ENCODE measurements at places on chromosomes 16 and 17.

GRCh38 chr17:55318081-55318480 lies 53.3 kb downstream of the HLF start:
- DNase-seq, result no peak

- no peak for DNase-seq
Observed at GRCh38 chr17:39903158-39903884, 15.1 kb downstream of the GSDMB start.

DNA sequence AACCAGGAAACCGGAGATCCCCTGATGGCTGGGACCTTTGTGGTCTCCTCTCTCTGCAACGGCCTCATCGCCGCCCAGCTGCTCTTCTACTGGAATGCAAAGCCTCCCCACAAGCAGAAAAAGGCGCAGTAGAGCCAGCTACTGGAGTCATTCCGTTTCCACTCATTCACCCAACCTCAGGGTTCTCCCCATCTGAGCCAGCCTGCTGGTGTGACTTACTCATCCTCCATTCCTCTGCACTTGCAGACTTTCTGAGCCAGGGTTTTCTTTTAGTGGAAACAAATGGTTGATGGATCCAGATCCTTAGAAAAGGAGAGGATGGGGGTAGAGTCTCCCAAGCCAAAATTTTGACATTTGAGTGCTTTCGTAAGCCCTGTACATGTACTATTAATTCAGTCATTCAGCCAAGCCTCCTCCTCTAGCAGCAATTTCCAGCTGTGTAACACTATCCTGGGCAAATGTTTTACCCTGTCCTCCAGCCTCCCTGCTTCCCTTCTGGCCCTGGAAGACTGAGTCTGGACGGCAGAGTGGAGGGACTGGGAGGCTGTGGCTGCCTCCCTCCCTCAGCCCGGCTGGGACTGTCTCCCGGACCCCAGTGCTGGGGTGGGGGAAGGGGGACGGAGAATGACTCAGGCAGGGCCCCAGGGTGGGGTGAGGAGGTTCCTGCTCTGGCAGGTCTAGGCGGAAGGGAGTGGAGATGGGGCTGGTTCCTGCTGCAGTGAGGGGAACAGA lies 2.3 kb downstream of the SOX15 start:
- no peak for DNase-seq

- DNase-seq, result no peak
Observed at GRCh38 chr17:8122924-8123694, 797 bp downstream of the HES7 start.

DNA sequence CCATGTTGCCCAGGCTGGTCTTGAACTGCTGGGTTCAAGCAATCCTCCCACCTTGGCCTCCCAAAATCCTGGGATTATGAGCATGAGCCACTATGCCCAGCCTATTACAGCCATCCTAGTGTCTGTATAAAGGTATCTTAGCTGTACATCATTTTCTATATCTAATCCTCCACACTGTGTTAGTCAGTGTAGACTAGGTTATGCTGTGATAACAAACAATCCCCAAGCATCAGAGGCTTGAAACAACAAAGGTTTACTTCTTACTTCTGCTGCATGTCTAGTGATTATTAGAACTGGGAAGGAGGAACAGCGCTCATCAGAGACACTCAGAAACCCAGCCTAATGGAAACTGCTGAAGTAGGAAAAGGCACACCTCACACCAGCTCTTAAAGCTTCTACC lies 68.1 kb downstream of the ERCC4 start:
- DNase-seq, result no peak

- DNase-seq, result no peak
Observed at GRCh38 chr17:48282303-48282702, 147.7 kb downstream of the SKAP1 start.

DNA sequence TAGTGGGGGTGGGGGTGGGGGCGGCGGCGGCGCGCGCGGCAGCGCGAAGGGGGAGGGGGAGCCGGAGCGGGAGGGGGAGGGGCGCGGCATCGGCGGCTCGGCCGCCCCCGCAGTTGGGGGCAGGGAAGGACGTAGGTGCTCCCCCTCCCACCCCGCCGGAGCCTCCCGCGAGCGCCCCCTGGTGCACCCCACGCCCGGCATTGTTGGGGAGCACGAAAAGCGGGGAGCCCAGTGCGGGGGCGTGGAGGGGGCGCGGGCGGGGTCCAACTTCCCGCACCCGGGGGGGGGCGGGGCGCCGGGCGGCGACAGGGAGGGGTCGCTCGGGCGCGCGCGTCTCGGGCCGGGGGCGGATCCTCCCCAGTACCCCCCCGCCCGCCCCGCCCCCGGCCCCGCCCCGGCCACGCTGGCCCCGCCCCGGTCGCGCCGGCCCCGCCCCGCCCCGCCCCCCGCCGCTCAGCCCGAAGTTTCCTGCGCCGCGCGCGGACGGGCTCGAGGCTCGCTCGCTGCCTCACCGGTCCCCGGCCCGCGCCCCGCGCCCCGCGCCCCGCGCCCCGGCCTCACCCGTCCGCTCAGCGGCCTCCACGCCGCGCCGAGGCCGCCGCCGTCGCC lies at the start of gene CACNA1H:
CACNA1H (plus strand) TSS at position 456 of the 609 bp plus-strand sequence. CDS start 632 bp downstream, outside the sequence.
- no peak for DNase-seq

- no peak for DNase-seq
Observed at GRCh38 chr16:29862383-29862883, 593 bp downstream of the CDIPT start.

GRCh38 chr17:62625870-62626200 lies 1.6 kb upstream of the MRC2 start:
- DNase-seq, result no peak

GRCh38 chr17:61477204-61477834 lies 25.1 kb downstream of the TBX4 start:
- DNase-seq, result no peak

- no peak for DNase-seq
Observed at GRCh38 chr16:79107301-79107700, 493.2 kb downstream of the MAF start.

DNA sequence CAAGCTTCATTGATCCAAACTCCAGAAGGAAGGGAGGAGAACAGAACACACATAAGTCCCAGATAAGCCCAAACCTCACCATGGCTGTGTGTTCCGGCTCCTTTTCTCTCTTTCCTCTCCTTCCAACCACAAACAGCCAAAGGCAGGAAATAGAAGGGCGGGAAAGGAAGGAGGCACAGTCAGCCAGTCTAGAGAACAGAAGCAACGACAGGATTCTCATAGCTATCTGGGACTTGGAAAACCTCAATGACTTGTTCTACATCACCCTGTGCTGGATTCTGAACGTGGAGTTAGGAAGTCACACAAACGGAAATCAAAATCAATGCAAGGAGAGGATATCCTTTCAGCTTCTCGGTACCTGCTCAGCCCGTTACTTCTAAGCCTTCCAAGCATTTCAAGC lies 9.0 kb downstream of the CRK start:
- DNase-seq, result no peak
